Activated T-helper 1 cell treated with anti-CD3 and anti-CD28 coated beads, Interleukin-2, amount 50 U/mL, for 16 hours (primary cell): ENCODE measurements at places on chromosomes 2 and 18.

DNA sequence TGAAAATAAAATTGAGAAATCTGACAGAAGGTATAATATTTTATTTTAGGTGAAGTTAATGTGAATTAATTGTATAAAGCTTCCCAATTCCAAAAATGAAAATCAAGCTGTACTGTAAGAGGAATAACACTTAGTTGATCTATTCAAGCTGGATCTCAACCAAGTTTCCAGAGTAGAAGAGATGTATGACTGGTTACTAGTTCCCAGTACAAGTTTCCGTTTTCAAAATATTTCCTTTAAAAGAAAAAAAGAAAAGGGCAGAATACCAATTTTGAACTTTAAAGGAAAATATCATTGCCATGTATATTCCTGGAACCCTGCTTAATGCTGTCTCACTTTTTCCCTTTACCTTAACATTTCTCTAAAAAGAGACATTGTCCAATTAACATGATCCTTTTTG lies 308.5 kb downstream of the IRS1 start:
- DNase-seq = no peak

GRCh38 chr2:26975102-26975501 lies 4.7 kb downstream of the MAPRE3 start:
- DNase-seq = no peak

- no peak for DNase-seq
Measured at GRCh38 chr2:129721846-129722245, 257.6 kb upstream of the RAB6C start.

GRCh38 chr2:84175340-84175739 lies 283.7 kb downstream of the SUCLG1 start:
- no peak for DNase-seq

DNA sequence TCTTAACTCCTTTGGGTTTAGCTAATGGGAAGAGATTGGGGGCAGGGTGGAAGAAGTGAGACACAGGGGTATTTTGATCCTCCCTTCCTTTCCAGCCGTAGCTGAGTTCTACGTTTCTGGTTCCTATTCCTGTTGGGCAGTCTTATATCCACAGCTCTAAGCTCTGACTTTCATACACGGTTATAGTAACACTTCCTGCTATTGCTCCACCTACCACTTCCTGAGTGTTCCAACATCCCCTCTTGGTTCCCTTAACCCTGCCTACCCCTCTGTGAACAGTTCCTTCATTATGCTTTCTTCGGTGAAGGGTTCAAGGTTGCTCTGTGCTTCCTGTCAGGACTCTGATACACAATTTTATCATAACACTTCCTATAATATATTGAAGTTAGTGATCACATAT lies 205.1 kb downstream of the DNAH7 start:
- no peak for DNase-seq

GRCh38 chr2:172311921-172312345 lies 115.5 kb upstream of the ITGA6 start:
- no peak for DNase-seq

DNA sequence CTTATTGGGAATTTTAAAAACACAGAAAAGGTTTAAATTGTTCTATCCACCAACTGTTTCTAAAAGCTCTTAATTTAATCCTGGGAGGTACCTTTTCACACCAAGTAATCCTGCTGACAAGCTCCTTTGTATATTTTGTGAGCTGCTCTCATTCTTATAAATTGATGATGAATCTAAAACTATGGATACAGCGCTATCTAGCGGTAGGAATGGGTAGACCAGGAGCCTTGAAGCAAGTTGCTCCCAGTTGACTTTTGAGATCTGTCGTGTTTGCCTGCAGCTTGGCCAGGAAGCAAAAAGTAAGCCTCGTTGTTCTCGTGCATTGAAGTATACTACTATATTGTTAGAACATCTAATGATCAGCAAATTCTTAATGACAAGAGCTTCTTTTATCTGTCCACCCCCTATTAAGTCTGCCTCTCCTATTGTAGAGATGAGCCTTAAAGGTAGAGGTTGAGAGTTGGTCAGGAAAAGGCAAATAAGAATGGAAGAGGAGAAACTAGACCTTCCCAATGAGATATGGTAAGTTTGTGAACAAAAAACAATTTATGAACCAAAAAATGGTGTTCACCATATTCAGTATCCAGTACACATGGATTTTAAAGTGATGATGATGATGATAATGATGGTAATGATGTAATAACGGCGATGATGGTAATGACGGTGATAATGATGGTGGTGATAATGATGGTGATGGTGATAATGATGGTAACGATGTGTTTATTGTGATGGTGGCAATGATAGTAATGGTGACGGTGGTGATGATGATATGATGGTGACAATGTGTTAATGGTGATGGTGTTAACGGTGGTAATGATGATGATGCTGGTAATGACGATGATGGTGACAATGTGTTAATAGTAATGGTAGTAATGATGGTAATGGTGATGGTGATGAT lies 212.1 kb upstream of the NCKAP5 start:
- DNase-seq = no peak
